ENCODE measurements at places on chromosomes 2 and 18.

GRCh38 chr2:183057333-183057985 lies 19.2 kb upstream of the NCKAP1 start:
- no peak for DNase-seq

DNA sequence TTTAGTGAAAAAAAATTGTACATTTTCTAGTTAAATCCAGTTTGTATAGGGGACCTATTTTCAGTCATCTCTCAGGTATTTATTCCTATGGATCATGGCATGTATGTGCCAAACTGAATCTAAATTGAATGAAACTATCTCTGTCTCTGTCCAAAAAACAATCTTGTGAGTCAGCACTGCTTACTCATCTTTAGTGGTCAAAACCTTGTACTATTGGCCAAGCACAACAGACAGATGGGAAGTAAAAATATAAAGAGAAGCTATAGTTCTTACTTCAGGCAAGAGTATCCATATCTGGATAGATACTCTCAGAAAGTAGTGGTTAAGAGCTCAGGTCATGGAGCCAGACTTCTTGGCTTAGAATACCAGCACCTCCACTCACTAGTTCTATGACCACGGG lies 76.0 kb upstream of the KLHL14 start:
- DNase-seq, result no peak

- DNase-seq, result no peak
These were observed 14.9 kb upstream of the MBP start for GRCh38 chr18:77147418-77147852.

- DNase-seq, result peak; percentile 56
These were observed 409.1 kb upstream of the CRIM1 start for GRCh38 chr2:35946478-35946877.

DNA sequence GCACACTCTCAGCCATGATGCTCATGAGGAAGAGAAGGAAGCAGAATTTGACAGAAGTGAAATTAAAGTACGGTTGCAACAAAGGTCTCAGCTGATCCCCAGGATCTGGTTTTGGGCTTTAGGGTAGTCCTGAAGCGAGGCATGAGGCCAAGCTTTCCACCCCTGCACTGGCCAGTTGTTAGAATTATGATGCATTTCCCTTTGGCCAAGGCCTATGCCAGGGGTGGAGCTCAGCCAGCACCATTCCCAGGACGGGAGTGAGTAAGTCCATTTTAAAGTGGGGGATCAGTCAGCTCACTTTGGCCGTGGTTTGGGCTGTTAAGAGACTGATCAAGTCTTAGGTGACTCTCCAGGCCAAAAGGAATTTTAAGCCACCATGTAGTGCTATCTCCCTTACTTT lies 314.5 kb upstream of the MMADHC start:
- no peak for DNase-seq

GRCh38 chr18:49648811-49649210 lies 87.0 kb downstream of the LIPG start:
- no peak for DNase-seq

- no peak for DNase-seq
These were observed 495.6 kb downstream of the NYAP2 start for GRCh38 chr2:225895126-225895525.

- DNase-seq, result no peak
These were observed 35.5 kb upstream of the MAPRE3 start for GRCh38 chr2:26934985-26935384.

DNA sequence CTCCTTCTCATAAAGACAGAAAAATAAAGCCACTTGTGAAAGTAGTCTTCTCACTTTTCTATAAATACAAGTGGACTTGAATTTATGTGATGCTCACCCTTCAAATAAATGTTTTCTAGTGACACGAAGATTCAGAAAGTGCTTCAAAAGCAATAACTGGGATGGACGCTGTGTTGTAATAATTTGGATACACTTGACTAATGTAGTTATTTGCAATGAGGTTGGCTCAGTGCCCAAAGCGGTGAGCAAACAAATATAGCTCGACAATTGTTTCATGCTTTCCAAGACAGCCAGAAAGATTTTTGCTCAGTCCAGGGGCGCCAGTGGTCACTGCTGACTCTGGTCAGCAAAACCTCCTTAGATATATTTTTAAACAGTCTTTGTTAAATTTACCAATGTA lies 278.6 kb upstream of the KLHL14 start:
- DNase-seq, result no peak

DNA sequence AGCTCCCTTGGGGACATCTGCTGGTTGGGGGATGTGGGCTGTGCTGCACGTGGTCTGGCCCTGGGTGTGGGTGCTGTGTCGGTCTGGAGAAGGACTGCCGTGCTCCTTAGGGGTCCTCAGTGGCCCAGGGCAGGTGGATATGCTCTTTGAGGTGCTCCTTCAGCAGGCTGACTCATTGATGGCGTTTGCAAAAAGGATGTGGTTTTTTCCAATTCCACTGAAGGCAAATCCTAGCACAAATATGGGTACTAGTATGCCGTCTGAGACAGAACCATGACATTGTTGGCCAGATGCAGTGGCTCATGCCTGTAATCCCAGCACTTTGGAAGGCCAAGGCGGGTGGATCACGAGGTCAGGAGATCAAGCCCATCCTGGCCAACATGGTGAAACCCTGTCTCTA lies 3.3 kb downstream of the PPP1R7 start:
- DNase-seq, result no peak

DNA sequence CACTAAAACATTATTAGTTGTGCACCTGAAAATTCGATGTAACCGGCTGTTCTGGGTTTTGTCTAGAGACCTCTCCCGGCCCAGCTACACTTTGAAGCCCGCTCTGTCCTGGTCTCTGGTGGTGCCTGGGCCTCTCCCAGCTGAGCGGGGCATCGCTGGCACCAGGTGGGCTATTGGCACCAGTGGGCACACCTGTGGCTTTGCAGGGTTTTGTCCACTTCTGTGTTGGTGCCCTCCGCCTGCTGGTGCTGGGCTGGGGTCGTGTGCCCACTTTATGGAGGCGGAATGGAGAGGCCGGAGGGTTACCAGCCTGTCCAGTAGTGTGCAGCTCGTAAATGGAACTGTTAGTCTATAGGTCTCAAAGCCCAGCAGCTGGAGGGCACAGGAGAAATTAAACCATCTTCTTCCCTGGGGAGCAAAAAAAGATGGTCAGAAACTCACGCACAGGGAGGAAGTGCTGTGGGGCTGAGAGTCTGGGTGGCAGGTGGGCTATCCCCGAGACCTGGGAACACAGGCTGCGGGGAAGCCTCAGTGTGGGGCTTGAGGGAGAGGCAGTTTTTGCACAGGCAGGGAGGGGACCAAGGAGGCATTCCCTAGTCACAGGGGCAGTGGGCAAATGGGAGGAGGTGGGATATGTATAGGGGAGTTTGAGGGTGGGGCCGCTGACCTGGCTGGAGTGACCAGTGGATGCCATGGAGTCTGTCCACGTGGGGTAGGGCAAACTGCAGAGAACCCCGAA lies 30.4 kb downstream of the SH3BP4 start:
- DNase-seq, result no peak

- DNase-seq, result no peak
These were observed 201.2 kb upstream of the CDH20 start for GRCh38 chr18:61132031-61132430.

GRCh38 chr2:64859312-64860212 lies 129.6 kb upstream of the SLC1A4 start:
- DNase-seq, result peak; percentile 96

DNA sequence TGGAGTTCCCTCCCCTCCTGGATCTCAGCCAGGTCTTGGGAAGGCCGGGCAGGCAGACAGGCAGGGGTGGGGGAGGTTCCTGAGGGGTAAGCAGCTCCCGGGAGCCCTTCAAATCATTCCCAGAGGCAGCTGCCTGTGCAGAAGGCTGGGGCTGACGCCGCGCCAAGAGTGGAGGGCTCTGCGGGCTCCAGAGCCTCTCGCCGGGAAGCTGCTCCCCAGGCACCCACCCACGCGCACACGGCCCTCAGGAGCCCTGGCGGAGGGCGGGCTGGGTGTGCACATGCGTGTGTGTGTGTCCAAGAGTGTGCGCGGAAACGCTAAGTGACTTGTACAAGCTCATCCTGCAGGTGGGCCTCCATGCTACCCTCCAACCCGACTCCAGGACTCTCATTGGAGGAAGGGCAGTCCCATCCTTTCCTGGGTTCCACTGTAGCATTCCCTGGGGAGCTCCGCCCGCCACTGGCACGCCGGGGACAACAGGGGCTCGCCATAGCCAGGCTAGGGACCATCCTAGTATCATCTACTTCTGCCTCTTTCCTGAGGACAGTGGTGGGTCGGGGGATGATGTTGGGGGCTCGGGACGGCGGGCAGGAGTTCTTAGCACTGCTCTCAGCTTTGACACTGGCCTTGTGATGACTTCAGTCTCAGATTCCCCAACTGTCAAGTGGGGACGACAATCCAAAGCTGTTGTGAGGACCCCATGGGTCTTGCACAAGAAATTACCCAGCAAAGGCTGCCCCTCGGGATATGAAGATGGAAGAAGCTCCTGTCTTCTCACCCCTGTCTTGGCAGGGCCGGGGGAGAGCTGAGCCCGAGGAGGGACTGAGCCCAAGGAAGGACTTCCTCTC lies 50.3 kb downstream of the INHBB start:
- DNase-seq, result no peak

- no peak for DNase-seq
These were observed 298.8 kb upstream of the FANCL start for GRCh38 chr2:58539973-58540372.

DNA sequence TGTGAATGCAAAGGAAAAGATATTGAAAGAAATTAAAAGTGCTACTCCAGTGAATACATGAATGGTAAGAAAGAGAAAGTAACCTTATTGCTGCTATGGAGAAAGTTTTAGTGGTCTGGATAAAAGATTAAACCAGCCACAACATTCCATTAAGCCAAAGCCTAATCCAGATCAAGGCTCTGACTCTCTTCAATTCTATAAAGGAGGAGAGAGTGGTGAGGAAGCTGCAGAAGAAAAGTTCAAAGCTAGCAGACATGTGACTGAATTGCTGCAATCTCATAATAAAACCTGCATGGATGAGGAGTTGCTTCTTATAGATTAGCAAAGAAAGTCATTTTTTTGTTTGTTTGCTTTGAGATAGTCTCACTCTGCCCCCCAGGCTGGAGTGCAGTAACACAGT lies 130.2 kb downstream of the DNAH6 start:
- no peak for DNase-seq

GRCh38 chr2:273333-273732 lies 8.6 kb downstream of the ACP1 start:
- no peak for DNase-seq

- DNase-seq, result no peak
These were observed 110.6 kb downstream of the PLEKHM3 start for GRCh38 chr2:207914716-207915115.

DNA sequence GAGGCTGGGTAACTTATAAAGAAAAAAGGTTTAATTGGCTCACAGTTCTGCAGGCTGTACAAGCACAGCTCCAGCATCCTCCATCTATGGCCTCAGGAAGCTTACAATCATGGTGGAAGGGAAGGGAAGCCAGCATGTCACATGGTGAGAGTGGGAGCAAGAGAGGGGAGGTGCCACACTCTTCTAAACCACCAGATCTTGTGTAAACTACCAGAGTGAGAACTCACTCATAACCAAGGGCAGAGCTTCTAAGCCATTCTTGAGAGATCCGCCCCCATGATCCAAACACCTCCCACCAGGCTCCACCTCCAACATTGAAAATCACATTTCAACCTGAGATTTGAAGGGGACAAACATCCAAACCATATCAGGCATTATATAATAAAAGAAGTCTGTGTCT lies 121.6 kb upstream of the CDC42EP3 start:
- DNase-seq, result no peak

DNA sequence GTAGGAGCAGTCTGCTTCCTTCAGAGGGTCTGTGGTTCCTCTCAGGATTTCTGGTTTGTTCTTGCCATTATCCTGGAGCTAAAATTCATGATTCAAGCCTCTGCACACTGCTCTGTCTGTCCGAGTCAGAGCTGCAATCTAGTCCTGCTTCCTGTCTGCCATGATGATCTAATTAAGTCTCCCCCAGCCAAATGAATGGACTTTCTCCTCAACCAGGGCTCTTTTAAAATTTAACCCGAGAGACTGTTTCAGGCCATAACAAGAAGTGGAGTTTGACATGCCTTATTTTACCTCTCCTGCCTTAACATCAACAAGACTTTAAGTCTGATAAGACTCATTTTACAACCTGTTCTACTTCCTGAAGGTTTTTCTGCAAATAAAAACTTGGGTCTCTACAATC lies 1009.6 kb upstream of the DDX18 start:
- peak; percentile 30 for DNase-seq

DNA sequence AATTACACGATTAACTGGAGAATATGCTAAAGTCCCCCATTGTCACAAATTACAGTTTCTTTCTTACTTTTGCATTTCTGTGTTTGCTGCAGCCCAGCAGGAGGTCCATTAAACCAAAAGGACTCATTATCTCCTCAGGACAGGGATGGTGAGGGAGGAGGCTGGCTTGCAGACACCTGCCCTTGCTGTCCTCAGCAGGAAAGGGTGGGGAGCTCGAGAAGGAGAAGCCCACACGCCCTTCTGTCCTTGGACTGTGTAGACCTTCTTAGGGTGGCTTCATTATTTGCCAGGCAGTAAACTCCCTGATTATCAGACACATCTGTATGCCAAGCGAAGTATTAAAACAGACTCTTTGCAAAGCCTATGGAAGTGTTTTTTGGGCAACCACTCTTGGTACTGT lies 196.0 kb downstream of the LDLRAD4 start:
- no peak for DNase-seq

DNA sequence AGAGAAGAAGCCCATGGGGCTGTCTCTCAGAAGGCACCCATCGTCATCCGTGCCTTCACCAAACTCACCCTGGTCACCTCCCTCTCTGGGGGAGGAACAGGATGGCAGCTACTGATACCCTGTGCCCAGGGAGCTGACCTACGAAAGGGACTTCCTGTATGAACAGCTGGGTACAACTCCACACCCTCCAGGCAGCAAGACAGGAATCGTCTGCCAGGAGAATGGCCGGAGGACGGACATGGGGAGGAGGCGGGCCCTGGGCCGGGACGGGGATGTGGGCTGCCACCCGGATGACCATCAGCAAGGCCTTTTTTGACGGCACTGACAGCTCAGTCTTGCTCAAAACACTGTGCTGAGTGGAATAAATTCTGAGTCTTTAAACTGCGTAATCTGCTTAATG lies 243.6 kb downstream of the HDAC4 start:
- peak; percentile 44 for DNase-seq

DNA sequence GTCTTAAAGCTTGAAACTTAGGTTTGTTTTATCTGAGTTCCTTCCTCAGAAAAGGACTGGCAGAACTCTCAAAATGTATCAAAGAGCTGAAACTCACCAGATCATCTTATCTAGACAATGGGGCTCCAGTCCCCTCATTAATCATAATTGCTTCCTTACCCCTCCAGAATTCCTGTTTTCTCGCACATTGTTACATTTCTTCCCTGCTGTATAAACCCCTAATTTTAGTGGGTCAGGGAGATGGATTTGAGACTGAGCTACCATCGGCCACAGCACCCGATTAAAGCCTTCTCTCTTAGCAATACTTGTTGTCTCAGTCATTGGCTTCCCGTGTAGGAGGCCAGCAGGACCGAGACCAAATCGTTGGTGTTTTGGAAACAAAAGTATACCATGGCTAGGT lies 71.8 kb upstream of the CABLES1 start:
- no peak for DNase-seq

Data from colonic mucosa (tissue), 4 donors.